RKO (cell line): ENCODE measurements at places on chromosomes 16 and 17.
A peak's percentile ranks its signal among the peaks of the same experiment; 100 is the strongest.

- no peak for DNase-seq
These were observed 34.3 kb upstream of the SLC12A3 start for GRCh38 chr16:56830669-56831068.

GRCh38 chr17:381941-382643 is 29.5 kb upstream of the RPH3AL start:
- no peak for DNase-seq

DNA sequence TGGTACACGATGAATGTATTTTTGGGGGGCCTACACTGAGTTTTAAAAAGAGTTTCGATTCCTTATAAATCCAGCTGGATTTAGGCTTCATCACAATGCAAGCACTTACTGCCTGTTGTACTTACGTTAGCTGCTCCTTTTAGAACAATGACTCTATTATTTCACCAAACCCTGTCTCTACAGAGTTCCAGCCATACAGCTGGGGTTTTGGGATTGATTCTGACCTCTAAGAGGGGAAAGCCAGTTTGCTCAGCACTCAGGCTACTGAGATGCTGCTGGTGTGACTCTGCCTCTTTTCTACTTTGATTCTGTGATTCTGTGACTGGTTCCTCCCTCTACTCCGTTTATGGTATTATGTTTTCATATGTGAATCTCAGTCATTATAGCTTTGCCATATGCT is 329.7 kb downstream of the ABCC12 start:
- no peak for DNase-seq

- peak; percentile 54 for DNase-seq
These were observed 1253.7 kb upstream of the CDH8 start for GRCh38 chr16:63289834-63290460.

DNA sequence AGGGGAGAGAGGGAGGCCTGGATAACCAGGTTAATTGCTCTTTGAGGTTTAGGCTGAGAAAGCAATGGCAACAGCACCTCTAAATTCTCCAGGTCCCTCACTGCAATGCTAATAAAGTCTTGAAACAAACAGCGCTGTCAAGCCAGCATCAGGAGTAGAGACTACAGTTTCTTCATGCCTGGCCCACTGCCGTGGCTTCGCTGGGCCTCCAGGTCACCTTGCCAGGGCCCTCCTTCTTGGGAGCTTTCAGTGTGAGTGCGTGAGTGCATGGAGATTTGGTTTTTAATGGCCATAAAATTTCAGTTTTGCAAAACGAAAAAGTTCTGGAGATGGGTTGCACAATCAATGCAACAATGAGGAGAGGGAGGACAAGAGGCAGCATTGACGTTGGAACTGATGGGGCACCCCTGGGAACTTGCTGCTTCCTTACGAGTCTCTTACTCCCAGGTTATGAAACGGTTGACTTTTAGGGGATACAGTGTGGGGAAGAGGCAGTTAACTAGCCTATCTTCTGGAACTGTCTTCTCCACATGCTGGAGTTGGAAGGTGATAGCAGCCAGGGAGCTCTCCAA is 229.4 kb downstream of the XYLT1 start:
- DNase-seq: no peak

DNA sequence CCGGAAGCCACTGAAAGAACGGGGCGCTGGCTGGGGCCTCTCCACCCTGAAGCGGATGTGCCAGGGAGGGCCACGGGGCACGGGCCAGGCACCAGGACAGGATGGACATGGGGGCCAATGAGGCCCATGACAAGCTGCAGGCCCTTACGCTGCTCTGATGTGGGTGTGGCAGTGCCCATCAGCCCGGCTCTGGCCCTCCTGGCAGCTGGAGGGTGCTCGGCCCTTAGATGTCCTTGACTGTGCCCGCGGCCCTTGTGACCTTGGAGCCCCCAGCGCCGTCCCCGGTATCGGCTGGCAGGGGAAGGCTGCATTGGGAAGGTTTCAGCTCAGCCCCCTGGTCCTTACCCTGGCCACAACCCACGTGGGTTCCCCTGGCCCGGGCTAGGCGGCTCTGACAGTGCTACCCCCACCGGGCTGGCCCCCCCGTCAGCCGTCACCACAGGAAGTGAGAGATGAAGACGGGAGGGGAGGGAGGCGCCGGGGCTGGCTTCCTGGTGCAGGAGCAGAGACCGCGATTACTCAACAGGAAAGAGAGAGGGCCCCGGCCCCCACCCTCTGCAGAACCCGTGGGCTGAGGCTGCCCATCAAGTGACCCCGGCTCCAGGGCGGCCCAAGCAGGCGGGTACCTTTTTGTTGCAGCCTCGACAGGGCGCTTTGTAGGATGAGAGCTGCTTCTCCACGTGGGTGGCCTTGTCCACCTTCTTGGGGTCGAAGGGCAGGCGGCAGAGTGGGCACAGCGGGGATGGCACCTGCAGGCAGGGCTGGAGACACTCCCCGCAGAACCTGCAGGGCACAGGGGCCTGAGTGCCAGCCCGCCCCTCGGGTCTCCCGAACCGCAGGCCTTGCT is 5.3 kb downstream of the RNF166 start:
- DNase-seq: peak; percentile 53

- no peak for DNase-seq
These were observed 49.4 kb downstream of the XPO6 start for GRCh38 chr16:28162326-28162877.

DNA sequence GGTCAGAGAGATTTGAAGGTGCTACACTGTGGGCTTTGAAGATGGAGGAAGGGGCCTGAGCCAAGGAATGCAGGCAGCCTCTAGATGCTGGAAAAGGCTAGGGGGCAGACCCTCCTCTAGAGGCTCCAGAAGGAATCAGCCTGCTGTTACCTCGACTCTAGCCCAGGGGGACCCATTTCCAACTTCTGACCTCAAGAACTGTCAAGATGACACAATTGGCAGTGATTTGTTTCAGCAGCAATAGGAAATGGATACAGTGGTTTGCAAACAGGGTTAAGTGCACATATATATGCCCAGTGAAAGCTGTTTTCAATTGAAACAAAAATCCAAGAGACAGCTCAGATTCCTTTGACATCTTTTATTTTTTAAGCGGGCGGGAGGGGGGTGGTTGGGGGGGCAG is 3.7 kb upstream of the ZDHHC1 start:
- peak; percentile 28 for DNase-seq

- DNase-seq: no peak
These were observed 8.8 kb upstream of the LPCAT2 start for GRCh38 chr16:55499951-55500529.

DNA sequence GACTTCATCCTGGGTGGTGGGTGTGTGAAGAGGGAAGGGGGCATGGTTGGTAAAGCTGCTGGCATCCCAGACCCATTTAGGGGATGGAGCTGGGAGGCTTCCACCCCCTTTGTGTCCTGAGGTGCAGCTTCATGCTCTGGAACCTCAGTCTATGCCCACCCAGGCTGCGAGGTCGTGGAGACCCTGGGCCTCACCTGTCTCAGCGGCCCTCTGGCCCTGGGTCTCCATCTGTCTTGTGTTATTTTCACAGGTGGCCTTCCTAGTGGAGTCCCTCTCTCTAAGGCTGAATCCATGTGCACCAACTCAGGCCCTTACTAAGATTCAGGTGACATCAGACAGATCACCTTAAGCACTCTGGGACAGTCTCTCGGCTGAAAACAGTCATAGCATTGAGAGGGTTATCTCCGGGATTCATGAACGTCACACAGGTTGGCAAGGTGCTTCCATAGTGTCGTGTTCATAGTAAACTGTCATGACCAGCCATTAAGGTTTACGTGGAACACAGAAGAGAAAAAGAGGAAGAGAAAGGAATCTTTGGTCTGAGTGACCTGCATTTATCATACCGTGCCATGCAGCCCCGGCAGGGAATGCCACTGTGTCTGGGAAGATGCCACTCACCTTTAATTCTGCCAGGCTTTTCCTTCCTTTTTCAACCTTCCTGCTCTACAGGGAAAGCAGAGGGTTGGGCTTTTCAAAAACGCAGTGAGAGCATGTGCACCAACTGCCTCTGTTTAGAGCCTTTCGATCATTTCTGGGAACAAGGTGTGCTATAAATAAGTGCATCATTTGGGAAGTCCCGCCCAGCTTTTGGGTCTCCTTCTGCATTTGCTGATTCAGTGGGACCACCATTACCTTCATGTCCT is 4.5 kb upstream of the FOXL1 start:
- no peak for DNase-seq

GRCh38 chr17:29683481-29683880 is 60.8 kb upstream of the CORO6 start:
- DNase-seq: no peak

DNA sequence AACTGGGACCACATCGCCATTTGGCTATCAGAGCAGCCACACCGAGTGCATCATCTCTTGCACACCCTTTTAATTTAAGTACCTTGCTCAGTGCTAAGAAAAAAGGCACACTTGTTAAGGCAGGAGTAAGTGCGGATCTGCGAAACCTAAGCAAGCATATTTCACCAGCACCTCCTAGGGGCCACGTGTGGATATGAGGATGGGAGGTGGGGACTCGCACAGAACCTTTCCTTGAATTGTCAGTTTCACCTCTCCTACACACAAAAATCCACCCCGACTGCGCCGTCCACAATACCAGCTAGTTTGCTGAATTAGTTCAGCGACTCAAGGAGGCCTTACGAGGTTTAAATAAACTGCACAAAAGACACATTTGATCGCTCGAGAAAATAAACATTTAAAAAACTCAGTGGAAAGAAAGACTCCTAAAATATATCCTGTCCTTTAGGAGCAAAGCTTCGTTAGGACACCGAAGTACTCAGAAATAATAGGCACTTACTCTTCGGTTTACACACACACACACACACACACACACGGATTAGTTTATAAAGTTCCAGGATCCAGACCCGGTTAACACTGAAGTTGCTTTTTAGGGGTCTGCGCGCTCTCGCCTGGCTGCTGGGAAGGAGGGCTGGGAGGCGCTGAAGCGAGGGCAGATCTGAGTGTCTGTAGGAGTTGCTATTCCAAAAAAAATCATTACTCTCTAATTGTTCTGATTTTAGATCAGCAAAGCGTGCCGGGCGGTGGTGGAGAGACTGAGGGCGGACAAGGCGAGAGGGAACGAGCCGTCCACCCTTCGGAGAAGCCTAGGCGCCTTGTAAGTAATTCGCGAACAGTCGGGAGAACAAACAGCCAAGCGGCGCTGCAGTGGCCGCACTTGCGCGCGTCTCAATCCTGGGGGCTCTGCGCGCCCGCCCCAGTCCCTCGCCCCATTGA is 1.0 kb upstream of the KCNJ2 start:
- no peak for DNase-seq

GRCh38 chr17:19753051-19753509 is 5.0 kb upstream of the ALDH3A1 start:
- DNase-seq: peak; percentile 78

- no peak for DNase-seq
These were observed 76.4 kb downstream of the CNGB1 start for GRCh38 chr16:57894390-57895080.

DNA sequence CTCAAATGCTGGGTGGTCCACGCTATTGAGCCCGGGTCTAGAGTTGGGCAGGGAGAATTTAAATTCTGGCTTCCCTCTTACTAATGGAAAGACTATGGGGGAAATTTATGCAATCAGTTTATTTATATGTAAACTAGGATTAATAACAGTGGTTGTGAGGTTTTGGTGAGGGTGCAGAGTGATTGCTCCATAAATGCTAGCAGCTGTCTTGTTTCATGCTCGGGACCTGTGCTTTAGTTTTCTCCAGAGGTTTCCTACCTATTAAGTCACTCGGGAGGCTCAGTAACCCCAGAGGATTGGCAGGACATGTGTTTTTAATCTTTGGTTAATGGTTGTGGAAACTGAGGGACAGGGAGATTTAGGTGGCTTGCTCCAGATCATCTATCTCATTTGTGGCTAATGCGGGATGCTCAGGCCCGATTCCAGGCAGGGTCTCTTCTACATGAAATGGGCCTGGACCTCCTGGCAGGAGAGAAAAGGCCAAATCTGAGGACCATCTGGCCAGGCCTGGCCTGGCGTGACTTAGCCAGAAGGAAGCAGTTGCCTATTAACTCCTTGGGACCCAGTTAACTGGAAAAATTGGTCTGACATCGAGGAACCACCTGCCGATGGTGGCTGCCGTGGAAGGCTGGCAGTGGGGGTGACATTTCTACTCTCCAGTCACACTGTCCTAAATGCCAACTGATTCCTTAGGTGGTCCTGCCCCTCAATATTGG is 2.1 kb downstream of the PRCD start:
- DNase-seq: no peak

- no peak for DNase-seq
These were observed 155.2 kb upstream of the PIRT start for GRCh38 chr17:10993126-10993525.

DNA sequence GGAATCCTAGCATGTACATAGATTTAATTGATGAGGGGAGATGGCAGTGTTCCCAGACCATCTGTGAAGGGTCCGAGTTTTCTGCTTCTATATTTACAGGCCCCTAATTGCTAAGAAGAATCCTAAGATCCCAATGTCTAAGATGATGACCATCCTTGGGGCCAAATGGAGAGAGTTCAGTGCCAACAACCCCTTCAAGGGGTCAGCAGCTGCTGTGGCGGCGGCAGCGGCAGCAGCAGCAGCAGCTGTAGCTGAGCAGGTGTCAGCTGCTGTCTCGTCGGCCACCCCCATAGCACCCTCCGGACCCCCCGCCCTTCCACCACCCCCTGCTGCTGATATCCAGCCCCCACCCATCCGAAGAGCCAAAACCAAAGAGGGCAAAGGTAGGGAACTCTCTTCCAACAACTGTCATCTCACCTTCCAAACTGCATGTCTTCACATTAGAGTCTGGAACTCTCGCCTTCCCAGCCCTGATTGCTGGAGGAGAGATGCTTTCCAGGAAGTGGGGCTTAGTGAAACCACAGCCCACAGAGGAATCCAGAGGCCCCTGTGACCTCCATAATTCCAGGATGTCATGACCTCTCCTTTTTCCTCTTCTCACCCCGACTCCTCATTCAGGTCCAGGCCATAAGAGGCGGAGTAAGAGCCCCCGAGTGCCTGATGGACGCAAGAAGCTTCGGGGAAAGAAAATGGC is 4.7 kb downstream of the CHD3 start:
- no peak for DNase-seq

- DNase-seq: no peak
These were observed 151.5 kb downstream of the KCNJ2 start for GRCh38 chr17:70320673-70321345.

GRCh38 chr16:76338472-76338871 is 61.3 kb downstream of the CNTNAP4 start:
- no peak for DNase-seq

- DNase-seq: peak; percentile 1
These were observed 79.7 kb downstream of the SALL1 start for GRCh38 chr16:51071326-51071725.

DNA sequence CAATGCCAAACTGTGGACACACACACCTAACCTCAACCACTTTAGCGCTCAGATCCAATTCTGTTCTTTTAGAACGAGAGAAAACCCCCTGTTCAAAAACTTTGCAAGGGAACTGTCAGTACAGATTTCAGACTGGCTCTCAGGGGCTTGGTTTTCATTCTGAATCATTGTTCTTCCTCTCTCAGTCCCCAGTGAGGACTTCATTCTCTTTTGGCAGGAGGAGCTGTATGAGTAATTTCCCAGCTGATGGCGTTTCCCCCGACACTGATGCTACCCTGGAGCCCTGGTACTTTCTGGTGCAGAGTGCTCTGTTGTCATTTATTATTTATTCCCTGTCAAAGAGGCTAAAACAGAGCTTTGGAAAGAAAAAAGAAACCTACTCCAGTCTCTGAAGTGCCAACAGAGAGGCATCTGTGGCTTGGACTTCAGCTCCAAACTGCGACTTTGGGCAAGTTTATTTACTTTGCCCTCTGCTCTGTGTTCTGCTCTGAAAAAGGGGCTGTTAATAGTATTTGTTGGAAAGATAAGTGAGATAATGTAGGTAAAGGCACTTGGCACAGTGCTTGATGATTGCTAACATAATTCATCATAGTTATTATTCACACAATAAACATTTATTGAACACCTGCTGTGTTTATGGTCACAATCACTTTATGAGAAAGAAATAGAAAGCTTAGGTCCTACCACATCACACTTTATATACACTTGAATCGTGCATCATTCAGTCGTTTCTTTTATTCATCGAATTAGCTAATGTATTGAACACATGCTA is 28.3 kb downstream of the ETV4 start:
- no peak for DNase-seq
